ENCODE measurements at places on chromosomes 3 and 15.

DNA sequence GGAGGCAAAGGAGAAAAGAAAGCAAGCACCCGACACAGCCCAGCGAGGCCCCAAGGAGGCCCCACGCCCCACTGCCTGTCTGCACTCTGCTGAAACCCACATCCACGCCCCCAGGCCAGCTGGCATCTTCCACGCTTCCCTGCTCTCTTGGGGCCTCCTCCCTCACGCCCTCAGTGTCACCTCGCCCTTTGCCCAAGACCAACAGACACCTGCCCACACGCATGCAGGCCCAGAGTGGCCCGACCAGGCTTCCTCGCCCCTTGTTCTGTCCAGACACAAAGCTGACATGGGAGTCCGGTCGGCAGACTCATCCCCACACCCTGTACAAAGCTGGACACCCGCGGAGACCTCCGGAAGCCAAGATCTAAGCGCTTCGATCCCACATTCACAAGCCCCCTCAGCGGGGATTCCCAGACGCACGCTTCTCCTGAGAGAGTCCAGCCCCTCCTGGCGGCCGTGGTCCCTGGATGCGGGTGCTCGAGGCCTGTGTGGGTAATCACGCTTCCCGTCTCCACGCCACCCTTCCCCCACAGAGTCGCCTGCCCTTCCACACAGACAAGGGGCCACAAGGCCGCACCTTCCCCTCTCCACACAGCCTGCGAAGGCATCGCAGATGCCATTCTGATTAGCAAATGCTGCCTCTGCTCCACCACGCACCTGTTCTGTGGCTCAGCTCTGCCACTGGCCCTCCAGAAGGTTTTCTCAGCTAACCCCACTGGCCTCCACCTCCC is 176.6 kb downstream of the XXYLT1 start:
- DNase-seq: no peak

DNA sequence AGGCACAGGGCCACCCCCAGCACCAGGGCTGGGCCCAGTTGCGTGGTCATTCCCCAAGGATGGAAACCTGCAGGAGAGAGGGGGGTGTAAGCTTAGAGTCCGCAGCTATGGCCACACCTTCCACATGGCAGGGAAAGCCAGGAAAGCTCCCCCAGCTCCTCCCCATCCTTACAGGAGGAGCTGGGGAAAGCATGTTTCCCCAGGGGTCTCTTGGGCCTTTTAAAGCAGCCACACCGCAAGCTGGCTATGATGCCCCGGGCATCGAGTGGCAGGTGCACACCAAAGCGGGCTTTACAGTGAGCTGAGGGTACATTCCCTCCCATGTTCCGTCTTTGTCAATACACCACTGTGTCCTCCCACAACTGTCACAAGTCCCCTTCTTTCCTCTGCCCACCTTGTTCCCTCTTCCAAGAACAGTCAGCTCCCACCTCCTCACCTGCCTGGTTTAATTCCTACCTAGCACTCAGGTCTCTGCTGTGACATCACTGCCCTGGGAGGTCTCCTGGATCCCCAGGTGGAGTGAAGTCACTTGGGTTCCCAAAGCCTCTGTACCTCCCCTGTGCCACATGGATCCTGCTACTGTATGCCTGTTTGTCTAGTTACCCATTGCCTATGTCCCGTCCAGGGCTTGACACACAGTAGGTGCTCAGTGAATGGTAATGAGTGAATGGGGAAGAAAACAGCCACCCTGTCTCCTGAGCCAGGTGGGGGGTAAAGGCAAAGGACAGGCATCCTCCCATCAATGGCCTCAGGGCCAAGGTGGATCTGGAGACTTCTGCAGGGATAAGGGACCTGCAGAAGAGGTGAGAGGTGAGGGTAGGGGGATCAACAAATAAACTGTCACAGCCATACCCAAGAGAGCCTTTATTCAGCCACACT is 3.4 kb downstream of the HYAL3 start:
- no peak for DNase-seq

- no peak for DNase-seq
These were observed 2.9 kb upstream of the CAV3 start for GRCh38 chr3:8730656-8731055.

DNA sequence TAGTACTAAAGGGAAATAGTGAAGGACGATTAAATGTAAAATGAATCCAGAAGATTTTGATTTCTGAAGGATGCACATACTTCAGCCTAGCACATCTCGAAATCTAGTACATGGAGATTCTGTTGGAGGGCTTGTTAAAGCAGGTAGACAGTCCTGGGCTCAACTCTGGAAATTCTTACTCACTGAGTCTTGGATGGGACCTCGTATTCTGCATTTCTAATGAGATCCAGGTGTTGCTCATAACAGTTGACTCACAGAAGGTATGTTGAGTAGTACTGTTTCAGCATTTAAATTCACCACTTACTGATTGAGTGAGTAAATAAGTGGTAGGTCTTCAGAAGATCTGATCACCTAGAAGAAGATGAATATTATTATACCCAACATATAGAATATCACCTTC is 623.4 kb upstream of the SGO1 start:
- DNase-seq: no peak

- DNase-seq: no peak
These were observed 17.1 kb upstream of the NANOGP8 start for GRCh38 chr15:35102186-35102585.

- no peak for DNase-seq
These were observed 4.8 kb upstream of the ARHGAP31 start for GRCh38 chr3:119289404-119289770.

- no peak for DNase-seq
These were observed 66.2 kb downstream of the MAP4 start for GRCh38 chr3:47949979-47950378.

DNA sequence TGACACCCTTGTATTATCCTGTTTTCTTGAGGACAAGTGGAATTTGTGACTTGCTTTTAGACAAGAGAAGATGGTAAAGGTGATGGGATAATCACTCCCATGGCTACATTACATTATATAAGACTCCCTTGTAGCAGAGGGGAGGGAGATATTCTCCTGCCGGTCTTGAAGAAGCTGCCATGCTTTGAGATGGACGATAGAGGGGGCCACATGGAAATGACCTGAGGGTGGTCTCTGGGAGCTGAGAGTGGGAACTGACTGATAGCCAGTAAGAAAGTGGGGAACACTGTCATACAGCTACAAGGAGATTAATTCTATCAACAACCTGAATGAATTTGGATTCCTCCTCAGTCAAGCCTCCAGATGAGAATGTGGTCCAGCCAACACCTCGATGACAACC is 540.1 kb downstream of the NTRK3 start:
- no peak for DNase-seq

DNA sequence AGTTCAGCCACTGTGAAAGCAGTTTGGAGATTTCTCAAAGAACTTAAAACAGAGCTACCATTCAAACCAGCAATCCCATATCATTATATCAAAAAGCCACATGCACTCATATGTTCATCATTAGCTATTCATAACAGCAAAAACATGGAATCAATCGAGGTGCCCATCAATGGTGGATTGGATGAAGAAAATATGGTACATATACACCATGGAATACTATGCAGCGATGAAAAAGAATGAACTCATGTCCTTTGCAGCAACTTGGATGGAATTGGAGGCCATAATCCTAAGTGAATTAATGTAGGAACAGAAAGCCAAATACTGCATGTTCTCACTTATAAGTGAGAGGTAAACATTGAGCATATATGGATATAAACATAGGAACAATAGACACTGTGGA is 32.1 kb downstream of the IMPG2 start:
- no peak for DNase-seq

DNA sequence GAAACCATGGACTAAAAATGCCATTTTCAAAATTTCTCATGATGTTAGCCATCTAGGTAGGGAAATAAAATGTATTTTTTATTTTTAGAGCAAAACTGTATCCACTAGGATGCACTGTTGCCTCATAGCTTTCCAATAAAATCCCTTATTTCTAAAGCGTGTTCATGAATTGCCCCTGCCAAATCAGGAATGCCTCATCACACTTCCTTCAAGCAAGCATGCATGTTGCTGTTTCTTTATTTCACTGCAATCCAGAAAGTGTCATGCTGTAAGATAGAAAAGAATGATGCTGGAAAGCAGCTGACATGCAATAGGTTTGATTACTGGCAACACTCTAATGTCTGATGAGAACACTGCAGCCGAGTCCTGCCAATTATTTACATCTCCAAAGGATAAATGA is 239.5 kb downstream of the CHL1 start:
- no peak for DNase-seq

GRCh38 chr15:52005748-52006701 is 13.0 kb upstream of the MAPK6 start:
- no peak for DNase-seq

DNA sequence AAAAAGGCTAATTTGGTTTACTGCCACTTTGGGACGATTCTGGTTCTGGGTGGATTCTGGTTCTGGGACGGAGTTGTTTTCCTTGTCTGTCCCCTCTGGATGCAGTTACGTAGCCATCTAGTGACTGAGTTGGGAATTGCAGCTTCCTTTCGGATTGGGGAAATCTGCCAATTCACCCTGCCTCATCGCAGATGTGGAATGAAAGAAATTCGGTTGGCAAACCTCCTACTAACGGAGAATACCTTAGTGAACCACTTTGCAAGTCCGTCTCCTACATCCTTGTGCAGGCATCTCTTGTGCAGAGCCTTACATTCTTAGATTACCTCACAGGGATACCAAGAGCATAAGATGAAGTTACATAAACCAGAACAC is 31.5 kb upstream of the AP4E1 start:
- DNase-seq: peak; percentile 24
